ENCODE measurements at places on chromosomes 2 and 18.

DNA sequence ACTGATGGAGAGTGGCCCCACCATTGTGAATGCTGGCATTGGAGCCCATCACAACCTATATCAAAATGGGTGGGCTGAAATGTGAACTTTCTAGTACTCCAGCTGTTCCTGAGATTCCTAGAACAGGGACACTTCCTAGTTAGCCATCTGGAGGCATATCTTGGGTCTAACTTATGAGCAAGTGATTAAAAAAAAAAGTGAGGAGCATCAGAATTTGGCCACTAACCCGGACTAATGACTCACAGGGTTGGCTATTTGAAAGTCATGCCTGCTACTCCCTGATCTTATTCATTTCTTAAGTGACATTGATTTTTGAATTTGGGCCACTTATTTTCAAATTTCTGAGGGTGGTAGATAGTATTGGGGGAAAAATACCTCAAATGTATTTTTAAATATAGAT lies 216.6 kb downstream of the HRH4 start:
- no peak for DNase-seq

GRCh38 chr18:27769152-27769551 lies 407.8 kb downstream of the CDH2 start:
- DNase-seq: no peak

GRCh38 chr18:22609642-22610041 lies 191.9 kb upstream of the CTAGE1 start:
- DNase-seq: no peak

GRCh38 chr2:158953926-158954763 lies 14.3 kb upstream of the TANC1 start:
- no peak for DNase-seq

DNA sequence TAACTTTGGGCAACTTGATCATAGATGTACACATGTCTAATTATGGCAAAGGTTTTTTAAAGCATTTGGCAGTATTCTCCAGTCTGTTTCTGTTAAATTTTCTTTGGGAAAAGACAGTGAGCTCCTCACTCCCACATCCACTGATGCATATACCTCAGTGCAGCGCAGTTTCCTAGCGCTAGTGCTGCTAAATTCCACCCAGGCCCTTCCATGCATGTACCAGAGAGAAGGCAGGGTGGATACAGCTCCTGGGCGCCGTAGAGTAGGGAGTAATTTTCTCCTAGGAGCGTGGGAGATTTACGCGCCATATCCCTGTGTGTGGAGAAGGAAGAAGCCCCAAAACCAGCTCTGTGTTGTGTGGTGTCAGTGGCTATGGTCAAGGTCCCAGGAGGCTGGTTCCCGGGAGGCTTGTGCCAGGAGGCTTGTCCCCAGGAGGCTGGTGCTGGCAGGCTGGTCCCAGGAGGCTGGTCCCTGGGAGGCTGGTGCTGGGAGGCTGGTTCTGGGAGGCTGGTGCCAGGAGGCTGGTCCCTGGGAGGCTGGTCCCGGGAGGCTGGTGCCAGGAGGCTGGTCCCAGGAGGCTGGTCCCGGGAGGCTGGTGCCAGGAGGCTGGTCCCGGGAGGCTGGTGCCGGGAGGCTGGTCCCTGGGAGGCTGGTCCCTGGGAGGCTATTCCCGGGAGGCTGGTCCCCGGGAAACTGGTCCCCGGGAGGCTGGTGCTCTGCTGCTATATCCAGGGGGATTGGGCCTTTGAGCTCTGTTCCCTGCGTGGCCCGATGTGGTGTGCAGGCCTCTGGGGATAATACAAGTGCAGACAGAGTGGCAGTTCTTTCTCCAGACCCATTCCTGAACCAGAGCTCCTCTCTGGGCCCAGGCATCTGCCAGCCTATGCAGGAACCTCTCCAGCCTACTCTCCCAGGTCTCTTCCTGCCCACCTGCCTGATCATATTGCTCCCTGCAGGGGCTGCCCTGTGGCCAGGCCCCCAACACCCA lies 161.2 kb downstream of the SEPTIN10 start:
- no peak for DNase-seq

- DNase-seq: no peak
Observed at GRCh38 chr2:152879275-152879674, 160.9 kb downstream of the ARL6IP6 start.
